ENCODE measurements at places on chromosomes 5 and 9. TPM values are rescaled to one million over a fixed set of nuclear protein-coding genes. Genes with fewer than 3 reads are reported as not detected.

Gene HMMR
- 5.7 TPM for total RNA-seq

Gene SLC36A3
- not detected for total RNA-seq

Gene TMEM215
- not detected for total RNA-seq

Gene BSPRY
- not detected for total RNA-seq

Data from dermis microvascular lymphatic vessel endothelial cell (primary cell).